ENCODE measurements at places on chromosomes 3 and 15.

- DNase-seq: no peak
Measured at GRCh38 chr3:137792626-137793271, 28.6 kb downstream of the SOX14 start.

GRCh38 chr3:193783166-193783896 lies 190.3 kb downstream of the OPA1 start:
- DNase-seq: no peak

DNA sequence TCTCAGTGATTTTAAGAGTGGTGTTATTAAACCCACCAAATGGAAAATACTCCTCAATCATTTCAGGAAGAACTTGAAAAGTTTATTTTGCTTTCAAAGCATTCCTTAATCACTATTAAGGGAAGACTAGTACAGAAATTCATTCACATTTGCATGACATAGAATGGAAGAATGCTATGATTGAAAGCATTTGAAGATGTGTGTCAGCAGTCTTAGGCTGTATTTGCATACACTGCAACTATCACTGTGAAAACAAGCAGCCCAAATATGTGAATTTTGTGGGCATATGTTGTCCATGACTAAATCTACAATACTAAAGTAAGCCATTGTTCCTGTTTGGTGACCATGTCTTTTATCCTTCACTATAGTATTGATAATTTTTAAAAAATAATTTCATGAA lies 95.8 kb downstream of the CNTN3 start:
- DNase-seq: no peak

- DNase-seq: peak; percentile 27
Measured at GRCh38 chr3:45507820-45508317, 86.7 kb upstream of the LIMD1 start.

DNA sequence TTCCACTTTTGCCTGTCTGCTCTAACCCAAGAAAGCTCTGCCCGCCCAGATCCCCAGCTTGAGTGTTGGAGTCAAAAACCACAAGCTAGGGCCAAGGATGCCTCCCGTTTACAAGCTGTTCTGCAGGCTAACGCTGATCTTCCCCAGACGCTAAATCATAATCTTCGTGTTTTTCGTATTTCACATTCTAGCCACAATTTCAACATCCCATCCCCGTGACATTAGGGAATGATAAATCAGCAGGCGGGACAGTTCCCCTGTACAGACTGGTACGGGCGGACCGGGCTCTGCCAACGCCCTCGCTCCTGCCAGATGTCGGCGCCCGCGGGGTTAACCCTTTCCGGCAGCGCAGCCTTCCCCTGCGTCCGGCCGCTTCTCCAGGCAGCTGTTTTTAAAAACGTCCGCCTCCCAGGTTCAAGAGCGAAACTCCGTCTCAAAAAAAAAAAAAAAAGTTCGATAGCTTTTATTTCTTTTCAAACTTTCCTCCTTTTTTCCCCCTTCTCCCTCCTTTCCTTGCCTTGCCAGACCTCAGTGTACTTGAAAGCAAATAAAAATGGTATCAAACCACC lies 81.0 kb upstream of the BNC1 start:
- DNase-seq: peak; percentile 32

GRCh38 chr3:25785826-25786225 lies 2.6 kb upstream of the NGLY1 start:
- DNase-seq: no peak

DNA sequence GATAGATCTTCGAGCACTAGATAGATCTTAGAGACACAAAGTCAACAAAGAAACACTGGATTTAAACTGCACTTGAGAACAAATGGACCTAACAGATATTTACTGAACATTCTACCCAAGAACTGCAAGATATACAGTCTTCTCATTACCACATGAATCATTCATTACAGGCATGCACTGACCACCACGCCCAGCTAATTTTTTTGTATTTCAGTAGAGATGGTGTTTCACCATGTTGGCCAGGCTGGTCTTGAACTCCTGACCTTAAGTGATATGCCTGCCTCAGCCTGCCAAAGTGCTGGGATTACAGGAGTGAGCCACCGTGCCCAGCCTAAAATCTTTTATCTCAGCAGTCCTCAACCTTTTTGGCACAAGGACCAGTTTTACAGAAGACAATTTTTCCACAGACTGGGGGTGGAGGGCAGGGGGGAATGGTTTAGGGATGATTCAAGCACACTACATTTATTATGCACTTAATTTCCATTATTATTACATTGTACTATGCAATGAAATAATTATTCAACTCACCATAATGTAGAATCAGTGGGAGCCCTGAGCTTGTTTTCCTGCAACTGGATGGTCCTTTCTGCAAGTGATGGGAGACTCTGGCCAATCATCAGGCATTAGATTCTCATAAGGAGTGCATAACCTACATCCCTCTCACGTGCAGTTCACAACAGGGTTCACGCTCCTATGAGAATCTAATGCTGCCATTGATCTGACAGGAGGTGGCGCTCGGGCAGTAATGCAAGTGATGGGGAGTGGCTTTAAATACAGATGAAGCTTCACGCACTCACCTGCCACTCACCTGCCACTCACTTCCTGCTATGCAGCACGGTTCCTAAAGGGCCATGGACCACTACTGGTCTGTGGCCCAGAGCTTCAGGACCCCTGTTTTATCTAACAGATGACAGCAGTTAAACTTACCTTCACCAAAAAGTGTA lies 21.7 kb downstream of the CSNK1G1 start:
- DNase-seq: peak; percentile 44

DNA sequence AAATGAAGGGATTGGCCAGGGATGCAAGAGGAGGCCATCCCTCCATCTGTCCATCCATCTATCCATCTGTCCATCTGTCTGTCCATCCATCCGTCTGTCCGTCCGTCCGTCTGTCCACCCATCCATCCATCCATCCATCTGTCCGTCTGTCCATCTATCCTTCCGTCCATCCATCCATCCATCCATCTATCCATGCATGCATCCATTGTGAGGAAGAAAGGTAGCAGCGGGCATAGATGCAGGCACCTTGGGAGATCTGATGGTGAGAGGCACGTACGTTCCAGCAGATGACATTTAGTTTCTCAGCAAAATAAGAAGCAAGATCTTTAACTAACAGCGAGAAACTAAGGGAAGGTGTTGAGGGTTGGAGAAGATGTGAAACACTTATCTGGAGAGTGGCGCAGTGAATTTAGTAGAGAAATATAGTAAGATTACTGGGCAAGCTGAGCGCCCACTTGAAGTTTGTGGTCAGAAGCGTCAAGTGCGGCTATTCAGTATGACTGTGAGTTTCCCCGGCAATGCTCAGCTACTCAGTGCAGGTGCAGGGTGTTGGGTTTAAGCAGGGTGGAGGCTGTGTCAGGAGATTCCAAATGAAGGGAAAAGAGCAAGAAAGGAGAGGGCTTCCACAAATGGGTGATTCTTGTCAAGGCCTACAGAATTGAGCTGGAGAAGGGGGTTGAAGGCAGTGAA lies 22.4 kb upstream of the SRP14 start:
- no peak for DNase-seq

DNA sequence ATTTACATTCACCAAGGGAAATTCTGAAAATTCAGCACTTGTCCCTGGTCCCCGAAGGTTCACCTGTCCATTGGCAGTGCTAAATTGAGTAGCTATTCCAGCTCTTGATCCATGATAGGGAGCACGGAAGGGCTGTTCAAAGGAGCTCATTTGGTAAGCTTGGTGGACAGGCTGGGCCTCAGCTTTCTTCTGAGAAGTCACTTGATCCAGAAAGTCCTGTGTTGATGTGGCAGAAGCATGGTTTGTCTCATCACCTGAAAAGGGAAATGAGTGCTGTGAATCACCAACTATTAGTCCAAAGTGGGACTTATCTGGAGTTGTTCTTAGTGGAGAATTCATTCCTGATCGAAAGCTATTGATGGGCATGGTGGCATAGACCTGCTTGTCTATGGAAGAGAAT lies 19.9 kb upstream of the SLC12A8 start:
- no peak for DNase-seq

- DNase-seq: no peak
Measured at GRCh38 chr3:66907136-66907535, 91.0 kb upstream of the KBTBD8 start.

DNA sequence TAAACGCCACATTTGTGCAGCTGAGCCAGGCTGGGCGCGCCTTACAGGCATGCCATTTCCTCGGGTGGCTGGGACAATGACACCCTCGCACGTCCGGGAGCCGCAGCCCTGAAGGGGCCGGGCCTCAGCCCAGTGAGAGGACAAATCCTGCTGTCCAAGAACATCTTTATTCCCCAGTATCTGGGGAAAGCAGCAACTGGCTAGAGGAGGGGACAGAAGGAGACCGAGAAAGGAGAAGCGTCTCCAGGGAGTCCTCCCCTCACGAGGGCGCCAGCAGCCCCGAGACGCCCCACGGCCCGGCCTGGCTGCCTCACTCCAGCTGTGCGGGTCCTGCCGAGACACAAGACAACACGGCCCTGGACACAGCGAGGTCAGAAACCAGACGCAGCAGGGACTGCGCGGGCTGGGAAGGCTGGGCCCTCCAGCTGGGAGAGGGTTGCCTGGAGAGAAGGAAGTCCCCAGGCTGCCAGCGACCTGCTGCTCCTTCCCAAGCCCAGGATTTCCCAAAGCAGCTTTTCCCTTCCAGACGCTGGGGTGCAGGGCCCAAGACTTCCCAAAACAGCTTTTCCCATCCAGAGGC lies 130.2 kb downstream of the CHSY1 start:
- no peak for DNase-seq

GRCh38 chr3:71695000-71695482 lies 30.2 kb downstream of the EIF4E3 start:
- DNase-seq: no peak

- no peak for DNase-seq
Measured at GRCh38 chr3:35673017-35673416, 33.7 kb downstream of the ARPP21 start.

- no peak for DNase-seq
Measured at GRCh38 chr3:171066206-171066605, 39.7 kb upstream of the SLC2A2 start.

All from A549 (cell line).